Smooth muscle cell of trachea (primary cell): ENCODE measurements at places on chromosomes 7 and 10. TPM values are rescaled to one million over a fixed set of nuclear protein-coding genes. Genes with fewer than 3 reads are reported as not detected.

The CHST15 gene
- total RNA-seq = 0.73 and 12.1 TPM in 2 replicates

The VAX1 gene
- not detected in 2 replicates for total RNA-seq

The TACC2 gene
- 2.6 and 8.1 TPM in 2 replicates for total RNA-seq

The TMEM229A gene
- not detected in 2 replicates for total RNA-seq

The FFAR4 gene
- not detected in 2 replicates for total RNA-seq
